ENCODE measurements at places on chromosomes 5 and 9.
A peak's percentile ranks its signal among the peaks of the same experiment; 100 is the strongest.

GRCh38 chr9:135554718-135555117 lies 6.8 kb upstream of the PAEP start:
- no peak for DNase-seq

DNA sequence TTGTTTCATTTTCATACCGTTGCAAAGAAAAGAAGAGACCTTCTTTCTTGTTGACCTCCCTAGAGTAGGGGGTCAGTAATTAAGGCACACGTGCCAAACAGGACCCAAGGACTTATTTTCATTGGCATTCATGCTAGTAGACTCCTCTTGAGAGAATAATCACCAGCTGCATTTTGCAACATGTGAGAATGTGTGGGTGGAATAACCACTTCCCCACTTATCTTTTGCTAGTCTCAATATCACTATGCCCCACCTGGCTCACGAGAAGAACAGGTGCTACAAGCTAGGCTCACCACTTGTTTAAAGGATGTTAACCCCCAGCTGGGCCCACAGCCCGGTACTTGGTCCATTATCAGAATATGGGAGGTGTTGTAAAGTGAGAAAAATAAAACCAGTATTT lies 460.7 kb upstream of the MEF2C start:
- DNase-seq: no peak

DNA sequence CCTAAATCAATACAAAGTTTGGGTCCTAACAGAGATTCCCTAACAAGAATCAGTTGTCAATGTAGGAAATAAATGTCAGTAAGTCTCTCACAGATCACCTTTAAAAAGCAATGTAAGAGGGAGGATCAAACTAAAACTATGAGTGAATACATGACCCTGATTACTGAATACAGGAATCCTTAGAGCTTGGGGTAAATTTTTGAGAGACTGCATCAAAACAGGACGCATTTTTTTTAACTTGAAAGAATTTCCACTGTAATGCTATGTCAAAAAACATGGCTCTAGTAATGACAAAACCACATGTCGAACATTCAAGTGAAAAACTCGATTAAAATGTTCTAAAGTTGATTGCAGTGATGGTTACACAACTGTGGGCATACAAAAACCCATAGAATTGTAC lies 21.9 kb downstream of the ZDHHC21 start:
- no peak for DNase-seq

- no peak for DNase-seq
Observed at GRCh38 chr9:98472216-98472615, 216.8 kb upstream of the TBC1D2 start.

DNA sequence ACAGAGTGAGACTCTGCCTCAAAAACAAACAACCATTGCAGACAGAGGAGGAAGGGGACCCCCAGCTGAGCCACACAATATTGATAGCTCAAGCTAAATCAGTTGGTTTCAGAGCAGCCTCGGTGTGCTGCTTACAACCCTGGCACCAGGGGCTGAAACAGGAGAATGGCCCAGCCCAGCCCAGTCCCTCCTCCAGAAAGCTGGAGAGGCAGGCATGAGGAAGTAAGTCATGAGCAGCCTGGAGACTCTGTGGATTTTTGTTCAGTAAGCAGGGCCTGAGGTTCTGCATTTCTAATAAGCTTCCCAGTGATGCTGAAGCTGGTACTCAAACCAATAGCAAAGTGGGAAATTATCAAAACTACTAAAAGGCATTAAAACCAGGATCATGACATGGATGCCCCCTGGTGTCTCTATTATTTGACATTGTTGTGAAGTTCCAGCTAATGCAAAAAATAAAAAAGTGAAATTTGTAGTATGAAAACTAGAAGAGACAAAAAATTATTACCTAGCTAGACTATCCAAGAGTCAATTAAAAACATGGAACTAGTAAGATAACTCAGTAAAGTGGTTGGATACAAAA lies 14.2 kb downstream of the PRRT1B start:
- no peak for DNase-seq

DNA sequence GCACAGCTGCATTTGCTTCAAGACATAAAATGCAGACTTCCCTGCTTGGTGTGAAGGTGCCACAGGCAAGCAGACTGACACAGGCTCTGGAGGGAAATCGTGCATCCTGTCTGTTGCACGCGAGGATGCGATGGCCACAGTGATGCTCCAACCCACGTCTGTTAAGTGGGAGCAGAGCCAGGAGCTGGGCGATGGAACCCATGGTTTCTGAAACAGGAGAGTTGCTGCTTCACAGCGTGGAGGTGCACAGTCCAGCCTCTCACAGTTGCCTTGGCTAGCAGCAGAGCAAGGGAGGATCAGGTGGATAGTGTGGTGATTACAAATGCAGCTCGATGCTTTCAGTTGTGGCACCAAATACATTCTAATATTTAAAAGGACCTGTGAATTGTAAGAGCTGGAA lies 108.8 kb downstream of the TENT4A start:
- no peak for DNase-seq

DNA sequence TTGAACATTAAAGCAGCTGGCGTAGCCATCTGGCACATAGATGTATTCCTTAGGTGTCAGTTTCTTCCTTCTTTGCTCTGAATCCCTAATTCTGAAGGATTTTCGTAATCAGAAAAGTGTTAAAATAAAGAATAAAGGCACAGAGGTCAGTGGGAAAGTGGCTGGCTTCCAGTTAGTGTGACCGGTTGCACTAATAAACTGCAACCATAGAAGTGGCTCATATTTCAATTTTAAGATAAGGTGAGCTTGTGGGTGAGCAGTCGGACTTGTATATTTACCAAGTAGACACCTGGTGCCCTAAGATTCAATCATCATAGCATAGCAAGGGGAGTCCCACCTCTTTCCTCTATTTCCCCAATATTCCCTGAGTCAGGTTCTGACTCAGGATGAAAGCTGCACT lies 459.6 kb downstream of the ACTL7B start:
- no peak for DNase-seq

GRCh38 chr5:77560677-77561263 lies 68.7 kb upstream of the WDR41 start:
- no peak for DNase-seq

DNA sequence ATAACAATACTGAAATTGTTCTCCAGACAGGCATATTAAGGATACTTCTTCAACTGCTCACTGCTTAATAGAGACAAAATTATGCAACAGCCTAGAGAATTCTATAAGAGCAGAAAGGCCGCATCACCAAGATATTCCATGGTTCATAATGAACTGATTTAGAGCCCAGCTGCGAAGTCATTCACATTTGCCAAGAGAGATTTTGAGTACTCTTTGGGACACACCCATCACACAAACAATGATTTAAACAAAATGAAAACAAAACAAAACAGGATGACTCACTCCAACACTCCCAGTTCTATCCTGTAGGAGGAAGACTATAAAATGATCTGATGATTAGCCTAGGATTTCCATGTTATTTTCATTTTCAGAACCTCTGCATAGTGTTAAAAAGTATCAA lies 145.7 kb upstream of the GNA14 start:
- DNase-seq: no peak

- no peak for DNase-seq
Observed at GRCh38 chr5:122871661-122872060, 26.2 kb downstream of the SNX24 start.

- no peak for DNase-seq
Observed at GRCh38 chr9:129571298-129572051, 49.4 kb downstream of the C9orf50 start.

GRCh38 chr9:120965344-120966012 lies 38.9 kb upstream of the TRAF1 start:
- DNase-seq: no peak

DNA sequence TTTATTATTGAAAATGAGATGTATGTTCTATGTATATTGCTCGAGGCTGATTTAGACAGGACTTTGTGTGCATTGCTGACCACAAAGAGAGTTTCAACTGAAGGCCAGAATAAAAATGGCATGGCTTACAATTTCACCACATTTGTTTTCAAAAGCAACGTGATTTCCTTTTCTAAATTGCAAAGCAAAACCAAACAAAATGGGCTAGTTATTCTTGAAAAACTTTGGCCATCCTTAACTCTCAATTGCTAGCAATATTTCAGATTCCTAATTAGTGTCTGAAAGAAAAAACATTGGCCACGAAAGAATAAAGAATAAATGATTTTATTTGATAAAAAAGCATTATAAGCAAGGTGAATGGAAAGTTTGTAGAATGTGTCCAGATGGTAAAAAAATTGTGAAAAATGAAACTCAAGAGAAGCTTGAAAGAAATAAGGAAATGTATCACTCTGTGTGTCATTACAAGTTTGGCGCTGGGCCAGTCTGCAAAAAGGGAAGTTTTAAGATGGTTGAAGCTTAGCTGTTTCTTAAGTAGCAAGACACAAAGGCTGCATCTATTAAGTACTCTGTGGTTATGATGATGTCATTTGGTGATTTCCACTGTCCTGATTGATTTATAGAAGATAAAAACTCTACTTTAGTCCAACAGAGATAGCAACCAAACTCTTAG lies 89.2 kb upstream of the PRLR start:
- peak; percentile 71 for DNase-seq

DNA sequence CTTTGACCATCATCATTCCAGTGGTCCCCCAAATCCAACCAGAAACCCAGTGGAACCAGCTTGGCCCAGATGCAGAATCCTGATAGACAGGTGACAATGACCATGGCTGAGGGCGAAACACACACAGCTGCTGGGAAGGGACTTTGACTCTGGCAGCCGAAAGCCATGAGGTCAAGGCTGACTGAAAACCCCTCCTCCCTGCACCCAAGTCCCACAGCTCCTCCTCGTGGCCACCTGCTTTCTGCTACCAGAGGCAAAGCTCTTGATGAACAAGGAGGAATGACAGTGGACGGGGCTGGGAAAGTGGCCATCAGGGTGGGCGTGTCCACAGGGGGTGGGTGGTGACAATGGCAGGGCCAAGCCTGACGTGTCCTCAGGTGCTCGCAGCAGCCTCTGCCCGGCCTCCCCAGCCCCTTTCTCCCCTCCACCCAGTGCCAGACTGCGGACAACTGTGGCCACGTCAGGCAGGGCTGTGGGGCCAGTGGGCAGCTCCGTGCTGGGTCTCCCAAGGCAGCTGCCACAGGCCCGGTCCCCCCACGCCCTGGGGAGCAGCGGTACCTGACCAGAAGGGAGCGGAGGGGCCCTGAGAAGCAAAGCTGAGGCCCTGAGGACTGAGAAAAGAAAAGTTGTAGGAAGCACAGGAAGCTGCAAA lies 30.8 kb upstream of the SARDH start:
- no peak for DNase-seq

DNA sequence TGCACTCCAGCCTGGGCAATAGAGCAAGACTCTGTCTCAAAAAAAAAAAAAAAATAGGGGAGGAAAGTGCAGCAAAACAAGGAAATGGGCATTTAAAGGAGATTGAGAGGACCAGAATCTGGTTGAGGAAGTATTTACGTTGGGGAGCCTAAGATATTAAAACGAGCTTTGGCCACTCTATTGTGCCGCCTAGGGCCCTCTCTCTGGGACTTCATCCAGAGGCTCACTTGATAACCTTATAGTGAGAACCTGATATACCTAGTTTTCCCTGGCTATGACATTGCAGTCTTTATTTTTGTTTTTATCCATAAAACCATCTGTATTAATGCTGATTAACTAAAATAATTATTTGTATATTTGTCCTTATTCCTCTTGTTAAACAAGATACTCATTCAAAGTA lies 213.6 kb downstream of the SAXO1 start:
- DNase-seq: no peak

DNA sequence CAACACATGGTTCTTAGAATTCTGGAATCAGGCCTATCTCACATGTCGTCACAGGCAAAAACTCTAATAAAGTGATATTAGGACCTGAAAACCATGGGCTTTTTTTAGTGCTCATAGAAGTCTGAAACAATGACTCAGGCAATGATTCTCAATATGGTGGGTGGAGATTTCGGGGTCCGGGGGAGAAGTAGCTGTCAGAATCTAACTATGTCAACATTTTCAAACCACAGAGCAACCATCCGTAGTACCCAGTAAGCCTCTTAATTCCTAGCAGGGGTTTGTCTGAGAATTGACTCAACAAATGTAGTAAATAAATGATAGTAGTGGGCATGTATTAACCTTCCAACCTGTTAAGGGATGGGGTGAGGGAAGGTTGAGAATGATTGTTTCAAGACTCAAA lies 2.6 kb downstream of the AMACR start:
- no peak for DNase-seq

GRCh38 chr5:128487041-128487440 lies 51.0 kb downstream of the FBN2 start:
- no peak for DNase-seq

GRCh38 chr5:68415177-68416085 lies 199.9 kb downstream of the PIK3R1 start:
- DNase-seq: no peak

DNA sequence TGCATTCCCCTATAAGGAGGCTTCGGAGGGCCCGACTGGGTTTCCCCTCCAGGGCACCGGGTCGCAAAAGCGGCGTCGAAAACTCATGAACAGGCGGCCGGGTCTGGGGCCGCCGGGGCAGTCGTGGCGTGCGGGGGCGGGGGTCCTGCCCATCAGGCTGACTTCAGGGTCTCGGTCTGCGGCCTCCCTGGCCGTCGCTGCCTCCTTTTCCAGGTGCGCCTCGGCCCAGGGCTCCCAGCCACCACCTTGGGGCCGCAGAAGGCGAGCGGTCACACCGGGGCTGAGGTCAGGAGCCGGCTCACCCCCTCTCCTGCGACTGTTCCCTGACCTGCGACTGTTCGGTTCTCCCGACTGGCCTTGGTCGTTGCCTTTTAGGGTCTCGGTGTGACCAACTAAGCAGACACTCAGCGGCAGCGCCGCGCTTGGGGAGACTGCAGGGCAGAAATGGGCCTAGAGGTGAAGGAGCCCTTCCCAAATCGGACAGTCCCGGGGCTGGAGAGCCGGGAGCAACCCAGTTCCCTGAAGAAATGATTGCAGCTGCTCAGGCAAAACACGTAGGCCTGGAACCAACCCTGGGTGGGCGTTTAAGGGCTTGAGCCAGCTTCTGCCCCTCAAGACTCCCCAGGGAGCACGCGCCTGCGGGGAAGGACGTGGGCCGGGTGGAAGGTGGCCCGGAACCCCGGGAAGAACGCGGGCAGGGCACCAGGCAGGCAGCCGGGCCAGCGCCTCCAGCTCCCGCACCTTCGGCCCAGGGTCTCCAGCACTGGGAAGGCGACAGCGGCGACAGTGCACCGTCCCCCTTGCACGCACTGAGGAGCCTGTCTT lies 11.2 kb downstream of the IRX2 start:
- DNase-seq: no peak

DNA sequence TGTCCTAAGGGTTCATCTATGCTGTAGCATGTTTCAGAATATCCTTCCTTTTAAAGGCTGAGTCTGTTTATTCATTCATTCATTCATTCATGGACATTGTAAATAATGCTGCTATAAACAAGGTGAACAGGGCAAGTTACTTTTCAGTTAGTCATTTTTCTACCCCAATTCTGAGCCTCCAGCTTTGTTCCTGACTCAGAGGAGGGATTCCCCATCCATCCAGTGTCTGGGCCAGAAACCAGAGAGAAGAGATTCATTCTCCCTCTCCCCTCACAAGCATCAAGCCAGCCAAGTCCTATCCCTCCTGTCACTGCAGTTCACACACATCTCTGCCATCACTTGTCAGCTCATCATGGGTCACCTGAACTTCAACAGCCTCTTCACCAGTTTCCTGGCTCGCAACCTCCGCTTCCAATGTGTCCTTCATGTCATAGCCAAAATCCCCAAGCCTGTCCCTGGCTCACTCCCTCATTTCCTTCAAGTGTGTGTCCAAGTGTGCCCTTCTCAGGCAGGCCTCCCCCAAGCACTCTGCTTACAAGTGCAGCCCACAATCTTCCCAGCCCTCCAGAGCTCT lies 203.0 kb downstream of the TTLL11 start:
- no peak for DNase-seq

Measured in stimulated activated CD4-positive, alpha-beta T cell treated with anti-CD3 and anti-CD28 coated beads, Interleukin-1b, Interleukin-23, amount 100 ng/mL, for 24 hours (primary cell).